Osteoblast (primary cell): ENCODE measurements at places on chromosomes 6 and 20. TPM values are rescaled to one million over a fixed set of nuclear protein-coding genes. Genes with fewer than 3 reads are reported as not detected.
A peak's percentile ranks its signal among the peaks of the same experiment; 100 is the strongest.

GRCh38 chr6:150857062-150857944 is 8.2 kb upstream of the MTHFD1L start:
- DNase-seq, result peak; percentile 92

DNA sequence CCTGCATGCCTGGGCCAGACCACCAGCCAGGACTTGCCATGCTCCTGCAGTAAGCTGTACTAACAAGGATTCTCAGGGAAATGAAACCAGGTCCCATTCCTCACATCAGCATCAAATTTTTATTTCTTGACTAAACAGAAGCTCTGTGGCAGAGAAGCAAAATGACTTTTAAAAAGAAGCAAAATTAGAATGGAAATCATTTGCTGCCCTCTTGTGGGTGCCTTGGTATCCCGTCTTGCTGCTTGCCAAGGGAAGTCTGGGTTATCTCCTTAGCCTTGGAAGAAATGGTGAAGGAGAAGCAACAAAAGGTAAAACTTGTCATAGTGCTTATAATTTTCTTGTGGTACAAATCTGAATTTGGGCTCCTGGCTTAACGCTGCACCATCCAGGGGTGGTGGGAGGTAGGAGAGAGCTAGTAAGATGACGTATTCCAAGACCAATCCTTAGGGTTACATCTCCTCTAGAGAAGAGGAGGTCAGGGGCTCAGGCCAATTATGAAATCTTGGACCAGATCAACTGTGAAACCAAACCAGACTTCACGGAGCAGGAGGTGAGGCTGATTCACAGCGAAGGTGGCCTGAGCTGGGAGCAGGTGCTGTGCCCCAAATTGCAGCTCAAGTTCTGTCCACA is 107.5 kb downstream of the FAXC start:
- no peak for DNase-seq

DNA sequence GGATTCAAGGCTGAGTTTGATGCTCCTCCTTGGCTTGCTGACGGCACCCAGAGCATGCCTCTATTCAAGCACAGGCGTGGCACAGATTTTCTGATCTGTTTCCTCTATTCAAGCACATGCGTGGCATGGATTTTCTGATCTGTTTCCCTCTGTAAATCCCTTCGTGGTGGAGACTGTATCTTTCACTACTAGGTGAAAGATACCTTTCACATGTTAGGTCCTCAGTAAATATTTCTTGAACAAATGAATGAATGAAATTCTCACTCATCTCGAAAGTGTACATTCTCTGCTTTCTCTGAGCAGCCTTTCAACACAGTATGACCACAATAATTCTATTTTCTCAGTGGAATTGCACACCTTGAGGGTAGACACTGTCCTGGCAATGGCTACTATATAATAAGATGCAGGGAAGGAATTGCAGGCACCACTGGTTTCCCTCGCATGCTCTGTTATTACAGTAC is 72.6 kb upstream of the F13A1 start:
- no peak for DNase-seq

- peak; percentile 81 for DNase-seq
These were observed 92.4 kb downstream of the NCR2 start for GRCh38 chr6:41427642-41428335.

- DNase-seq, result peak; percentile 97
These were observed 2.8 kb downstream of the FOXS1 start for GRCh38 chr20:31842471-31843157.

The SEC63 gene
- 35.8 and 54.5 TPM in 2 replicates for total RNA-seq

The CD24 gene
- 3.3 and 4.1 TPM in 2 replicates for total RNA-seq

The GNAS-AS1 gene
- total RNA-seq, result 0.72 and 1.5 TPM in 2 replicates

The BEND3 gene
- total RNA-seq, result 3.2 and 3.6 TPM in 2 replicates

The LRP11 gene
- total RNA-seq, result 39.4 and 54.2 TPM in 2 replicates

The CAGE1 gene
- under 0.01 TPM in 2 replicates for total RNA-seq

The STX11 gene
- 0.29 and 0.36 TPM in 2 replicates for total RNA-seq
